ENCODE measurements at places on chromosomes 1 and 21. TPM values are rescaled to one million over a fixed set of nuclear protein-coding genes. Genes with fewer than 3 reads are reported as not detected.

GRCh38 chr1:201346987-201347386 lies 30.5 kb downstream of the TNNT2 start:
- DNase-seq, result no peak

GRCh38 chr1:175857756-175858155 lies 114.4 kb upstream of the TNR start:
- DNase-seq, result no peak

The BLACAT1 gene
- 0.13 TPM for polyA plus RNA-seq

DNA sequence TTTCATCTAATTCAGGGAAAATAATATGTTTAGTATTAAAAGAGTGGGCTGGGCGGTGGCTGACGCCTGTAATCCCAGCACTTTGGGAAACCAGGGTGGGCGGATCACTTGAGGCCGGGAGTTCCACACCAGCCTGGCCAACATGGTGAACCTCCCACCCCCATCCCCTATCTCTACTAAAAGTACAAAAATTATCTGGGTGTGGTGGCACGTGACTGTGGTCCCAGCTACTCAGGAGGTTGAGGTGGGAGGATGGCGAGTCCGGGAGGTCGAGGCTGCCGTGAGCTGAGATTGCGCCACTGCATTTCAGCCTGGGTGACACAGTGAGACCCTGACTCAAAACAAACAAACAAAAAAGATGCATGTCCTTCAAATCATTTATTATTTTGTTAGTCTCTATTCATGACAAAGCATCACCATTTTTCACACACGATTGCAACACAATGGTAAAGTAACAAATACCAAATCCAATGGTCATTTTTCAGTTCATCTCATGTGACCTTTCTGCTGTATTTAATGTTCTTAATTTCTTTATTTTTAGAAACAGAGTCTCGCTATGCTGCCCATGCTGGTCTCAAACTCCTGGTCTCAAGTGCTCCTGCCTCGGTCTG lies 1.0 kb downstream of the MSH4 start:
- no peak for DNase-seq

DNA sequence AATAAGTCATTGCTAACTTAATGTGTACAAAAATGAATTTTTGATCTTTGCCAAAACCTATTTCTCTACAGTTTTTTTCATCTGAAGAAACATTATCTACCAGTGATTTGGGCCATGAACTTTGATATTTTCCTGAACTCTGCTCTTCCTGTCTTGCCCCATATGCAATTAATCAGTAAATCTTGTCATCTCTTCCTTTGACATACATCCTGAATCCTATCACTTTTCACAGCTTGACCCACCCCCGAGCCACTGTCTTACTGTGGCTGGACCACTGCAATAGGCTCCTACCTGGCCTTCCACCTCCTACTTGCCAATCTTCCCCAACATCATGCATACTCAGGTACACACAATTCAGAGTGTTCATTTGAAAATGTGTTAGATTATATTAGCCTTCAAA lies 46.4 kb downstream of the RGS13 start:
- DNase-seq, result no peak

DNA sequence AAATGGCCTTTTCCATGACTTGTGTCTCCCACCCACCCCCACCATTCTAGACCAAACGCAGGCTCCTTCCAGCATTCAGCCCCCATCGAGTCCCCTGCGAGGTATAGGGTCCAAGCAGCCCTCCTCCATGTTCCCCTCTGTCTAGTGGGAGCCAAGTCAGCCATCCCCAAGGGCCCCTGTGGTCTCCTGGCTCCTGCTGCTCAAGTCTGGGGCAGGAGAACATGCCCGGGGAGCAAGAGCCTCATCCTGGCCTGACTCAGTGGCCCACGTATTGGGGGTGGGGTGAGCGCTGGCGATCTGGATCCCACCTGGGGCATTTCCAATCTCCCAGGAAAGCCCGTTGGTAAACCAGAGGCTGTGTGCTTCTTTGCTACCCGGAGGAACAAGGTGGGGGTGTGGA lies 4.1 kb upstream of the PRDM16 start:
- DNase-seq, result no peak

The MYCL gene
- not detected for polyA plus RNA-seq

DNA sequence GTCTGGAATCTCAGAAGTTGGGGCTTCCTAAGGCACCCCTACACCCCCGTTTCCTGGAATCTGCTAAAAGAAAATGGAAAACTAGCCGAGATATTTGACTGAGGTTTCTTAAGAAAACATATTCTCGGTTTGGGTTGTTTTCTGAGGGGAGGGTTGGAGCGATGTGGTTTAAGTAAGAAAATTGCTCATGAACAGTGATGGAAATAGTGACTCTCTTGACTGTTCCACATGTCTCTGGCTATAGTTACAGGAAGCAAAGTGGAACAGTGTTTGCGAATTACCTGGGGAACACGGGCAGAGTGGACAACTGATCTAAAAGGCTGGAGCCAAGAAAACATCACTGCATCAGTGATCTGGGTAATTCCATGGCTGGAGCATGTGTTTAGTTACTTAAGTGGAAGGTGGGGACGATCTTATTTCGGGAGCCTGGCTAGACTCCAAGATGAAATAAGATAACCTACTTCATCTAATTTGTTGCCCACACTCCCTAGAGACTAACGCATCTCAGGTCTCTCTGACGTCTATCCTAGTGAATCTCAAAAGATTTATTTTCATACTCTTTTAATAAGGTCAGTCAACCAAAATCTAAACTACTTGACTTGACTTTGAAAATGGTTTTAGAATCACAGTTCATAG lies 92.4 kb downstream of the KCNJ15 start:
- DNase-seq, result no peak

DNA sequence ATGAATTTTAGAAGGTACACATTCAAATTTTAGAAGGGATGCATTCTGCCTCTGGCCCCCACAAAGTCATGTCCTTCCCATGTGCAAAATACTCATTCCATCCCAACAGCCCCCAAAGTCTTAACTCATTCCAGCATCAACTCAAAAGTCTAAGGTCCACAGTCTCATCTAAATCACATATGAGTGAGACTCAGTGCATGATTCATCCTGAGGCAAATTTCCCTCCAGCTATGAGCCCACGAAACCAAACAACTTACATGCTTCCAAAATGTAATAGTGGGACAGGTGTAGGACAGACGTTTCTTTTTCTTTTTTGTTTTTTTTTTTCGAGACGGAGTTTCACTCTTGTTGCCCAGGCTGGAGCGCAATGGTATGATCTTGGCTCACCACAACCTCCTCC lies 12.5 kb upstream of the WNT2B start:
- no peak for DNase-seq

DNA sequence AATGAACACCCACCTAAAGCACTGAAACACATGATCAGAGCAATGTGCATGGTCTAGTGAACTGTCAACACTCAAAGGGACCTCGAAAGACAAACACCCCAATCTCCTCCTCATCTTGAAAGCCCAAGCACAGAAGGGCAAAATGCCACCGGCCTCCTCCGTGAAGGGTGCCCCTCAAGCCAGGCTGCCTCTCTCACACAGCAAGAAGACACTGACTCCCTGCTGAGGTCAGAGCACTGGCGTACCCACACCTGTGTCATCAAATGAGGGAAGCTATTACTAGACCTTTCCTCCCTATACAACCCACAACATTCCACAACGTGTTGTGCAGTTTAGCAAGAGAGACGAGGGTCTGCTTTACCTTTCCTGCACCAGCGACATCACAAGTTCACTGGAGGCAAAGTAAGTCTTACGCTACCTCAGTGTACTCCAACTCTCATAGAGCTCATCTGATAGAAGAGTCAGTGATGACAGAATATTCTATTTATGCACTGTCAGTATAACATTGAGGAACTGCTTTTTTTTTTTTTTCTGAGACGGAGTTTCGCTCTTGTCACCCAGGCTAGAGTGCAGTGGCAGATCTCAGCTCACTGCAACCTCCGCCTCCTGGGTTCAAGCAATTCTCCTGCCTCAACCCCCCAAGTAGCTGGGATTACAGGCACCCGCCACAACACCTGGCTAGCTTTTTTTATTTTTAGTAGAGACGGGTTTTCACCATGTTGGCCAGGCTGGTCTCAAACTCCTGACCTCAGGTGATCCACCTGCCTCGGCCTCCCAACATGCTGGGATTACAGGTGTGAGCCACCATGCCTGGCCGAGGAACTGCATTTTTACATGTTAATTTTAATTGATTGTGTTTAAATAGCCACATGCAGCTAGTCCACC lies 3.3 kb downstream of the SH3BP5L start:
- no peak for DNase-seq

- DNase-seq, result no peak
These were observed 64.7 kb upstream of the COG2 start for GRCh38 chr1:230577537-230577936.

DNA sequence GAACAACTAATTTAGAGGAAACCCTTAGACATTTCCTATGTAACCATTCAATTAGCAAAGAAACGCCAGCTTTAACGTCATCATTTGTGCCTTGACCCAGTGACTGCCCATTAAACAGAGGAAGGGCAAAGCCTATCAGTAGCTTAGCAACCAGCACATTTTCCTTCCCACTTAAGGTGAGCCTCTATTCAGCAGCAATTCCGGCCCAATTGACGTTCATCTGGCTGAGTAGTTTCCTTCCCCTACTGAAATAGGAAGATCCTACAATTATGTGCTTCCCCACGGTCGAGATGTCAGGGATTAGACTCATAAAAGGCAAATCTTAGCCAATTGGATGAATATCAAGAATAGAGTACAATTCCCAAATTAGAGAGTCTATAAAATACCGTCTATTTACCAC lies 482.1 kb upstream of the ADAMTS5 start:
- DNase-seq, result no peak
